ENCODE measurements at places on chromosomes 1 and 21. TPM values are rescaled to one million over a fixed set of nuclear protein-coding genes. Genes with fewer than 3 reads are reported as not detected.

CASQ2 gene
- total RNA-seq: 1.9 TPM

GRCh38 chr21:42737951-42738590 lies 84.7 kb downstream of the PDE9A start:
- peaks cover 25% of the 10 kb centered on the region for H3K4me1 ChIP-seq
- H3K27ac ChIP-seq: peak overlapping the region; percentile 52
- no peaks in the 10 kb centered on the region for H3K27me3 ChIP-seq
- DNase-seq: no peak

GRCh38 chr1:210218047-210218446 lies 14.5 kb upstream of the SERTAD4 start:
- no peaks in the 10 kb centered on the region for H3K4me1 ChIP-seq
- no peak overlapping the region for H3K4me3 ChIP-seq
- no peak overlapping the region for H3K27ac ChIP-seq
- no peaks in the 10 kb centered on the region for H3K27me3 ChIP-seq
- DNase-seq: no peak

DNA sequence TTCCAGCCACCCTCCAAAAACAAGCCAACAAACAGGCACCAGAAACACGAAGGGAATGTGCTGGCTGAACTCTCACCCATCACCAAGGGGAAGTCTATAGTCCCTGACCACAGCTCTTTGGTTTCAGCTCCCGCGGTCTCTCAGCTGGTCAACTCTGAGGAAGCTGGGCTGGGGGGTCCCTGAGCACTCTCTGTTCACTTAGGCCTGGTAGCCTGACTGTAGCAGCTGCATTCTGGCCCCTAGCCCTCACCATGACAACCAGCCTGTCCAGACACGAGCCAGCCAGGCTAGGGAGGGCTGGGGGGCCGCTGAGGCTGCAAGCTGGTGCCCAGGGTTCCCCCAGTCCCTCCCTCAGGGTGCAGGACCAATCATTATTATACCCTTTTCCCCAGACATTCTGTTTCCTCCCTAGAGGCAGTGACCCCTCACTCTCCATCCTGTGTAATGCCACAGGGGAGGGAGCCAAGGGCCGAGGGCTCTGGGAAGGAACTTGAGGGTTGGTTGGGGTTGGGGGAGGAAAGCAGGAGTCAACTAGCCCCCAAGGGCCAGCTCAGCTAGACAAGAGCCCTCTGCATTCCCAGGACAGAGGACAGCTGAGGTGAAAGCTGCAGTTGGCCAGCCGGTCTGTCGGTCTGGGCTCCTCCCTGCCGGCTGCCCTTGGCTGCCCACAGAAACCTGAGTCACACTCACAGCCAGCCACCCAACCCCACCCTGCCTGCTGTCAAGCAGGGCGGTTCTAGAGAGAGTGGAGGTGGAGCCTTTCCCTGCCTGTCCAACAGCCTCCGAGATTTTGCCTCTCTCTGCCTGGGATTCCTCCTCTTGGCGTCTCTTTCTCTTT lies 1.2 kb upstream of the TRAPPC3 start:
- H3K4me1 ChIP-seq: peaks cover 75% of the 10 kb centered on the region
- H3K27me3 ChIP-seq: no peaks in the 10 kb centered on the region
- H3K36me3 ChIP-seq: no peaks in the 10 kb centered on the region
- peak overlapping the region; percentile 98 for H3K27ac ChIP-seq

DNA sequence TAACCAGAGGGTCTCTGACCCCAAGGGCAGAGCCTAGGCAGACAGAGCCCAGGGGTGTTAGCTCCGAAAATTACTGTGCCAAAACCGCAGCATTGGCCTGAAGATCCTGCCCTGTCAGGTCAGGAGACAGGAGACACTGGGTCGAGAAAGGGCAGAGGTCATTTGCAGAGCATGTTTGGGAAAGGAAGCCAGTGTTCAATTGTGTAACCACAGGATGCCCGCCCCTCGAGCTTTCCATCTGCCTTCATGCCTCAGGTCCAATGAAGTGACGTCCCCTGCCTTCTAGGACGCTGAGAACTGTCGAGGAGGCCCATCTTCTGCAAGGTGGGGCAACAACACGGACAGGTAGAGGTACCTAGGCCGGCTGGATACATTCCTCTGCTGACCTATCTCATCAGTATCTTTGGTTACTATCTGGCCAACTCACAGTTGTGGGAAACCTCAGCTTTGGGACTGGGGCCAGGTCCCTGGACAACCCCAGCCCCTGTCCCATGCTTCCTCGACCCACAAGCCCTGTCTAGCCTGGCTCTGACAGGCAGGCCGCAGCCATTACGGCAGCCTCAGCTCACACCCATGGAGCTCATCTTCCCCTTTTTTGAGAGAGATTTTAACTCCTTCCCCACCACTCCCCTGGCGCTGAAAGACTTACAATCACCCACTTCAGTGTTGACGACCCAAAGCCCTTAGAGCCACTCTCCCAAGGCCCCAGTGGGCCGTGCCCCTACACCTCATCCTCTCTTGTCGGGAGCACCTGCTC lies 1.3 kb downstream of the ARL8A start:
- H3K36me3 ChIP-seq: peaks cover 31% of the 10 kb centered on the region
- peak overlapping the region; percentile 87 for H3K4me3 ChIP-seq
- DNase-seq: no peak
- peak overlapping the region; percentile 82 for H3K27ac ChIP-seq
- peaks cover 46% of the 10 kb centered on the region for H3K4me1 ChIP-seq
- H3K27me3 ChIP-seq: no peaks in the 10 kb centered on the region

DNA sequence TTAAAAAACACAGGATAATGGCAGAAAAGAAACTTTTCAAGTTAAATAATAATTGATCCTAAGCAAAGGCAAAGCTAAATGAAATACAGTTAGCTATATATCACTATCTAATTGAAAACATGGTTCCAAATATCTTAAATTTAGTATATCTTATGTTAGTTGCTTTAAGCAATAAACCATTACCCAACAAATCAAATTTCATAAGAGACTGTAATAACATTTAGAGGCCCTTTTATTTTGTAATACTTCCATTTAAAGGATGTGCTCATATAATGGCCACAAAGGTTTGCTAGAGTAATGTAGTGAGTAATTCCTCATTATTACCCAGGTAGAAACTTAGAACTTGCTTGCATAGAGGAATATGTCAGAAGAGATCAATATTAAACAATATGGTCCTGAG lies 32.3 kb downstream of the RPL5 start:
- H3K36me3 ChIP-seq: no peaks in the 10 kb centered on the region
- no peak overlapping the region for H3K27ac ChIP-seq
- no peaks in the 10 kb centered on the region for H3K27me3 ChIP-seq
- H3K4me1 ChIP-seq: peaks cover 6% of the 10 kb centered on the region
- DNase-seq: no peak

- H3K4me1 ChIP-seq: peaks cover 43% of the 10 kb centered on the region
- no peak for DNase-seq
- H3K4me3 ChIP-seq: peak overlapping the region; percentile 76
- H3K27me3 ChIP-seq: no peaks in the 10 kb centered on the region
- peak overlapping the region; percentile 100 for H3K27ac ChIP-seq
Measured at GRCh38 chr1:150628766-150629114, 672 bp downstream of the ENSA start.
